Activated naive CD4-positive, alpha-beta T cell treated with Interleukin-2 at 50 U/mL for 16 hours (primary cell): ENCODE measurements at places on chromosomes 1 and 21.

DNA sequence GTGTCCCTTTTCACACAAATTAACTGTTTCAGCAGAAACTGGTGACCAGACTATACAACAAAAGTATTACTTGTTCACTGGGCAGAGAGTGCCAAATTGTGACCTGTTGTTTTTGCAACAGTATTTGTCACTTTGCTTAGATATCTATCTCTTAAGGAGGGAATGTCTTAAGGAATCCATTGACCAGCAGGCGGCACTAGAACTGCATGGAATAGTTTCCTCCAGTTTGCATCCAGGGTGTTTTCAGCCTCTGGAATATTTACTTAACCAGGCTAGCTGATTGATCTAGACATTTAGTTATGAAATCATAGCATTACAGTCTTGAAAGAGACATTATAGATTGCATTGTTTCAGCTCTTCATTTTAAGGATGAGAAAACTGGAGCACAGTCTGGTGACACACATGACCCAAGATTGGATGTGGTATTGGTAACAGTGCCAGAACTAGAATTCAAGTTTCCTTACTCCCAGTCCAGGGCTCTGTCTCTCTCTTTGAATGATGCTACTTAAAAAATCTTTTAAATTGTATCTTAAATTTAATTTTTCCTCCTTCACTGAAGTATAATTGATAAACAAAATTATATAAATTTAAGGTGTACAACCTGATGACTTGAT is 16.9 kb downstream of the RPTN start:
- DNase-seq = no peak

DNA sequence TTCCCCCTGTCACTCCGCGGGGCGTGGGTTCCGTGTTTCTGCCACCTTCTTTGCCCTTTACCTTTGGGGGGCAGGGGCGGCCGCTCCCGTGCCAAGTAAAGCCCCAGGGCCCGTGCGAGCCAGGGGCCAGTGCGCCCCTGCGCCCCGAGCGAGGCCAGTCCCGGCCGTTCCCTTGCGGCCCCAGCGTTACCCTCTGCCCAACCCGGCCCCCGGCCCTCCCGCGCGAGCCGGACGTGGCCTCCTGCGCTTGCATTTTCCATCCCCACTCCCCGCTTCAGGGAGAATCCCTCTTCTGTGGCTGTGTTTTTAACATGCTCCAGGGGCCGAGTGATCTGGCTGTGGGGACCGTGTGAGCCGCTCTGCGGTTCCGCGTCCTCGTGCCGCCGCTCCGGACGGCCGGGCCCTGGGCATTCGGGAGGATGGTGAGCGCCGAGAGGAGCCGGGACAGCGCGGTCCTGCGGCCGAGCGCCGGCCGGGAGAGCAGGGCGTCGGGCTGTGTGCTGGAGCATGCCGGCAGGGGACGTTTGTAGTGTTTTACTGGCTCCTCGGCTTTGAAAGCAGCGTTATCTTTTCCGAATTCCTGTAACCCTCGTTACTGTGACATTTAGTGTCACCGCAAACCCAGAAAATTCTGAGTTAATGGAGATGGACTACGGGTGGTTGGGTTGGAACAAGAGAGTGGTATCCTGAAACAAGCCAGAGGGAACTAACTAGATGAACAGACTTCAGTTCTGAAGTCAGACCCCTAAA is 1.0 kb downstream of the GALNT2 start:
- DNase-seq = peak; percentile 20

DNA sequence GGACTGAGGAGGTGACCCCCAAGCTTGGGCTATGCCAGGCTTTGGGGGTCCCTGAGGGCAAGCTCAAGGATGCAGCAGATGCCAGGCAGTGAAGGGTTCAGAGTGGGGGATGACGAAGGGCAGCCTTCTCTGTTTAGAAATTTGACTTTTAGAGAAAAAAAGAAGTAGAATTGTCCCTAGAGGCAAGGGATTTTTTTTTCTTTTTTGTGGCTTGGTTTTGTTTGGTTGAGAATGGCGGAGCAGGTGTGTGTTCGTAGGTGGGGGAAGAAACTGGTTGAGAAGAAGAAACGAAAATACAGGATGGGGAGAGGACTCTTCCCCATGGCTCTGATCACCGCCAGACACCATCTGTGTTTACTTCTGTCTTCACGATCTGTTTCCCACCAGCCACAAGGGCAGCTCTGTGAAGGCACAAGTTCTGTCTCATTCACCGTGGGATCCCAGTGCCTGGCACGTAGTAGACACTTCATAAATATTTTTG is 8.2 kb downstream of the PLA2G5 start:
- DNase-seq = no peak

- DNase-seq = no peak
These were observed 237.9 kb downstream of the PBX1 start for GRCh38 chr1:164796916-164797315.

DNA sequence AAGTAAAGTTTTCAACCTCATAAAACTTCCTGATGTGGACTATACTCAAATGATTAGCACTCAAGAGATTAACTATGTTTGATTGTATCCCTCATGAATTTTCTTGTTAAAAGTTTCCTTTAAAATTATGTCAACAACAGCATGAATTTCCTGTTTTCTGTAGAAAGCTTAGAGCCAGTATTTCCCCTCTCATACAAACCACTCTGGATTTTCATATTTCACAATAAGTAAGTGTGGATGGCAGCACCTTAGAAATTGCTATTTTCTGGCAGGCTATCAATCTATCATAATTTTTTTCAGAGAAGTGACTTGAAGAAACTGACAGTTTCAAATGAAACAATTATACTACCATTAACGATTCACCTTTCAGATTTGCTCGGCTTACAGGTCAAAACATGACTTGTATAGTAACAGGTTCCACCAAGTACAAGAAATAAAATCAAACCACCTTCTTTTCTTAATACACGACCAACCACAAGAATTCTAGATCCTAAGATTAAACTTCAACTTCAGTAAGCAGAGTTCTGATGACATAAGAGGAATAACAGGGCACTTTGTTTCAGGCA is 20.8 kb downstream of the ELK4 start:
- no peak for DNase-seq

- DNase-seq = no peak
These were observed 11.9 kb downstream of the KRTAP10-1 start for GRCh38 chr21:44527983-44528633.

GRCh38 chr1:181541458-181541857 is 58.1 kb downstream of the CACNA1E start:
- DNase-seq = no peak
